ENCODE measurements at places on chromosomes 2 and 18. TPM values are rescaled to one million over a fixed set of nuclear protein-coding genes. Genes with fewer than 3 reads are reported as not detected.

WDR75 gene
- total RNA-seq, result 49.6 TPM

KCNG2 gene
- total RNA-seq, result not detected

PID1 gene
- 7.7 TPM for total RNA-seq

ACTG2 gene
- total RNA-seq, result 0.21 TPM

ASXL3 gene
- total RNA-seq, result not detected

DLX2 gene
- 1.4 TPM for total RNA-seq

CCDC141 gene
- total RNA-seq, result not detected

POTEJ gene
- total RNA-seq, result not detected

CNDP2 gene
- total RNA-seq, result 108 TPM

TMEM198 gene
- total RNA-seq, result 1.0 TPM

SLC14A1 gene
- 0.25 TPM for total RNA-seq

IL1R1 gene
- 3.6 TPM for total RNA-seq

FABP1 gene
- not detected for total RNA-seq

PPM1B gene
- 29.5 TPM for total RNA-seq

LAPTM4A gene
- total RNA-seq, result 91.4 TPM

TEX44 gene
- not detected for total RNA-seq

ZEB2 gene
- total RNA-seq, result 0.11 TPM

ERICH2 gene
- total RNA-seq, result 2.5 TPM

SATB2 gene
- 2.8 TPM for total RNA-seq

CYP1B1 gene
- 0.25 TPM for total RNA-seq

METTL8 gene
- total RNA-seq, result 44.2 TPM

CRYGC gene
- not detected for total RNA-seq

MPV17 gene
- total RNA-seq, result 76.9 TPM

PLB1 gene
- 3.8 TPM for total RNA-seq

MEIS1 gene
- 9.0 TPM for total RNA-seq

POTEI gene
- not detected for total RNA-seq

TMEFF2 gene
- not detected for total RNA-seq

UGT1A3 gene
- total RNA-seq, result 0.88 TPM

ASB18 gene
- total RNA-seq, result not detected

MBP gene
- total RNA-seq, result 26.6 TPM

LRRTM1 gene
- not detected for total RNA-seq

NT5DC4 gene
- 0.07 TPM for total RNA-seq

COL4A4 gene
- 1.5 TPM for total RNA-seq

DYNAP gene
- total RNA-seq, result not detected

CCDC142 gene
- 9.4 TPM for total RNA-seq

ARHGEF4 gene
- 22.5 TPM for total RNA-seq

BBS5 gene
- total RNA-seq, result 4.9 TPM

CCDC85A gene
- total RNA-seq, result 0.03 TPM

CHPF gene
- 93.1 TPM for total RNA-seq

PSME4 gene
- 76.2 TPM for total RNA-seq

IL36B gene
- total RNA-seq, result not detected

FSHR gene
- not detected for total RNA-seq

OSR1 gene
- 0.18 TPM for total RNA-seq

CD28 gene
- total RNA-seq, result not detected

LANCL1 gene
- 46.1 TPM for total RNA-seq

RGPD4 gene
- total RNA-seq, result not detected

SERPINB3 gene
- total RNA-seq, result 0.88 TPM

KCNJ13 gene
- not detected for total RNA-seq

C2orf72 gene
- total RNA-seq, result not detected

FNDC4 gene
- total RNA-seq, result 13.4 TPM

ATL2 gene
- 51.2 TPM for total RNA-seq

GCG gene
- total RNA-seq, result not detected

KLHL29 gene
- 6.4 TPM for total RNA-seq

TMEM247 gene
- not detected for total RNA-seq

TBR1 gene
- total RNA-seq, result not detected

NDC80 gene
- total RNA-seq, result 34.1 TPM

ARHGEF33 gene
- total RNA-seq, result 0.37 TPM

OTOF gene
- not detected for total RNA-seq

SPDYA gene
- 0.35 TPM for total RNA-seq

Data from foreskin keratinocyte (primary cell).